ENCODE measurements at places on chromosomes 2 and 18.

- DNase-seq: no peak
- no peaks in the 10 kb centered on the region for H3K27me3 ChIP-seq
- H3K27ac ChIP-seq: no peak overlapping the region
- H3K4me1 ChIP-seq: no peaks in the 10 kb centered on the region
Measured at GRCh38 chr2:209426432-209426831, 2.6 kb downstream of the MAP2 start.

DNA sequence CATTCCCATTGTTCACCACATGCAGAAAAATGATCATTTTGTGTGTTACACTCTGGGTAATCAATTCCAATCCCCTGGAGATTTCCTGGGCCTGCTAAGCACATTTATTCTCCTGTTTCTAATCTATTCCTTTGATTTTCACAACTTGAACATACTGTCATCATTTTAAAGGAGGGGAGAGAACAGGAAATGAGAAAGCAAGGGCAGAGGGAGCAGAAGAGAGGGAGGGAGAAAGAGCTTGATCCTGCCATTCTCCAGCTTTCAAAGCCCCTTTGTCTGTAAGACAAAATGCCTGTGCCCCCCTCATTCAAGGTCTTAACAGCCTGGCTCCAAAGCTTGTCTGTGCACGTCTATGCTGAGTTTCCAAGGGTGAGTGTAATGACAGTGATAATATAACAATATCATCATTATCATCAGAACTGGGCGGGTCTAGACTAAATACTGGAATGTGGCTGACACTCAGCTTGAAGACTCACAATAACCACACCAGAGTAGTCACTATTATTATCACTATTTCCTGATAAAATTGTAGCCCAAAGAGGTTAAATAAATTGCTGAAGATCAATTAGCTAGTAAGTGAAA, 164.4 kb upstream of the KLHL29 start:
- H3K4me1 ChIP-seq: no peaks in the 10 kb centered on the region
- DNase-seq: no peak
- no peak overlapping the region for H3K27ac ChIP-seq
- H3K27me3 ChIP-seq: no peaks in the 10 kb centered on the region
- H3K36me3 ChIP-seq: no peaks in the 10 kb centered on the region

DNA sequence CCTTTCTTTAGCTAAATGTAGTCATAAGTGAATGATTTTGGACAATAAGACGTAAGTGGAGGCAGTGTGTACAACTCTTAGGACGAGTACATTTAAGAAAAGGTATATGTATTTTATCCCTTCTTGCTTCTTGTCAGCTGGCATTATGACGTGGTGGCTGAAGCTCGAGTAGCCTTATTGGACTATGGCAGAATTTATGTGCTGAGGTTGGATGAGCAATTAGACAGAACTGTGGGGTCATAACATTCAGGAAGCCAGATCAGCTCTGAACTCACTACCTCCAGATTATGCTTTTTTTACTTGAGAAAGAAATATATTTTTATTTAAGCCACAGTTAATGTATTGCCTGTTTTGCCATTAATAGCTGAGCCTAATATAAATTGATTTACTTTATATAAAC, 661.5 kb downstream of the ERBB4 start:
- no peak overlapping the region for H3K4me3 ChIP-seq
- H3K27ac ChIP-seq: no peak overlapping the region
- no peaks in the 10 kb centered on the region for H3K4me1 ChIP-seq

DNA sequence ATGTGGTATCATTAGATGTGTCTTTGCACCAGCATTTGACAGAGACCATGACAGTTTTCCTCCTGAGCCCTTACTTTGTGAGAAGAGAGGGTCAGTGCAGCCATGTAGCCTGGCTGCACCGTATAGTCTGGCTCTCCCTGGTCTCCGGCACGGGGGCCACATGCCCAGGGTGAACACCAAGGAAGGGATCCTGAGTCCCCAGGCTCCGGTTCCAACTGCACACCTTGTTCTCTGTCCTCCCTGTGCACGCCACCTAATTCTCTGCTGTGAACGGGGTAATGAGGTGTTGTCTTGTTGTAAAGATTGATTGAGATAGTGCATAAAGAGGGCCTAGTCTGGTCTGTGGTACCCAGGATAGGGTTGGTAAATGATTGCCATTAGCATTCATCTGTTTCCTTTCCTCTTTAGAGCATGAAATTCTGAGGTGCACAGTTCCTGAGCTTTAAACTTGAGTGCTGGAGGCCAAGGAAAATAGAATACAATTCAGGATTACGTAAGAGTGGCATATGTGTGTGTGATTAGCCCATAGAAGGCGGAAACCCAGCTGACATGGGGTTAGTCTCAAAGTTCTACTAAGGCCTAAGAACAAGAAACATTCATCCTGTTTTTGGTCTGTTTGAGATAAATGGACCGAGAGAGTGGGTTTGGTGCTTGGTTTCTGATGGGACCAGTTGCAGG, 55.5 kb downstream of the NCK2 start:
- no peak for DNase-seq
- no peak overlapping the region for H3K27ac ChIP-seq

DNA sequence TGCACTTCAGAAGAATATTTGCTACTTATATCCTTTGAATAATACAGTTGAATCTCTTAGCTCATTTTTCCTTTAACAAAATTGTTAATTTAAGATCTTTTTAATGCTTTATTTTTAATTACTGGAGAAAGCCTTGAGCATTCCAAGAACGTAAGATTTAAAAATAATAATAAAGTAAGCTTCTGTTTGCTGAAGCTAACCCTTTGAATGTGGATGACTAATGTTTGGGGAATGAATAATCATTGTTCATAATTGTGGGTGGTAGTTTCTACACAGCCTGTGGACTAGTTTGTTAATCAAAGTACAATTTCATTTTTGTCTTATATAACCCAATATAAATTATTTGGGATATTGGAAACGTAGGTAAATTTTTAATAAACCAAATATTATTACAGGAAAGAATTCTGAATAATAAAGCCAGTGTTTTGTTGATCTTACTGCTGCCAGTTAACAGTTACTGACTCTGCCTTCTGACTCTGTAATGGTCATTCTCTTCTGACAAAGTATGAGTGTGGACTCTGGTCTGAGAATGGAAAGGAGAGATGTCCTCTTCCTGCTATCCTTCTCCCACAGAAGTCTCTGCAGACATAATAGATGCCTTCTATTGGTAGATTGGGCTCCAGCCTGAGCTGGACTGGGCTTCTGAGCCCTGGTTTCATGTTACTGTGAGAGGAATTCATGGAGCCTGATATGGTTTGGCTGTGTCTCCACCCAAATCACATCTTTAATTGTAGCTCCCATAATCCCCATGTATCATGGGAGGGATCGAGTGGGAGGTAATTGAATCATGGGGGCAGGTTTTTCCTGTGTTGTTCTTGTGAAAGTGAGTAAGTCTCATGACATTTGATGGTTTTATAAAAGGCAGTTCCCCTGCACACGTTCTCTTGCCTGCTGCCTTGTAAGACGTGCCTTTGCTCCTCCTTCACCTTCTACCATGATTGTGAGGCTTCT, 292.7 kb upstream of the SLC39A10 start:
- no peak overlapping the region for H3K4me3 ChIP-seq
- no peaks in the 10 kb centered on the region for H3K27me3 ChIP-seq
- H3K36me3 ChIP-seq: no peaks in the 10 kb centered on the region
- no peaks in the 10 kb centered on the region for H3K4me1 ChIP-seq
- DNase-seq: no peak
